ENCODE measurements at places on chromosomes 5 and 9.
A peak's percentile ranks its signal among the peaks of the same experiment; 100 is the strongest.

DNA sequence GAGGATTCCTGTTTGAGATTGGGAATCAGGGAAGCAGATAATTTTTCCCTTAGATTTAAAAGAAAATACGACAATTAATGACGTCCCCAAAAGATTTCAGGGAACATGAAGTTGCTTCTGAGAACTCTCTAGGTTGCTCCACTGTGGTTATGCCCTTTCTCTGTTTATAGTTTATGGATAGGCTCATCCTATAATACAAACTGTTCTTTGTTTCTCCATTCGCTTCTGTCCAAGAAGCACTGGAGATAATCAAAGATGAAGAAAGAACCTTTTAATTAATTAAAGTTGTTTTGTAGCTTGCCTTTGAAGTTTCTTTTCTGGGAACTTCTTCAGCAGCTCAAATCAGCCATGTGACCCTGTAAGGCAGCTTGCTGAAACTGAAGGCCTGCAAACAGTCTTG is 87.5 kb downstream of the CHSY3 start:
- no peak for DNase-seq

DNA sequence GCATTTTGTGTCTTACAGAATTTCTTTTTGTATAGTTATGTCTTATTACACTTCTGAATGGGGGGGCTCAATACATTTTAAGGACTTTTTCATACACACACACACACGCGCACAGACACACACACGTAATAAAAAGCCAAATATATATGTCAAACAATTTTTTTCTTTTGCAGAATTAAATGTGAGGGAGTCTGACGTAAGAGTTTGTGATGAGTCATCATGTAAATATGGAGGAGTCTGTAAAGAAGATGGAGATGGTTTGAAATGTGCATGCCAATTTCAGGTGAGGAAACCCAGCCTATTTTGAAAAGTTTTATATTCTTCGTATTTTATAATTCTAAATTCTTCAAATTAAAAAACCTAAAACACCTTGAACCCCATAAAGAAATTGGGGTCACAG is 25.6 kb downstream of the TMEFF1 start:
- DNase-seq = peak; percentile 56

DNA sequence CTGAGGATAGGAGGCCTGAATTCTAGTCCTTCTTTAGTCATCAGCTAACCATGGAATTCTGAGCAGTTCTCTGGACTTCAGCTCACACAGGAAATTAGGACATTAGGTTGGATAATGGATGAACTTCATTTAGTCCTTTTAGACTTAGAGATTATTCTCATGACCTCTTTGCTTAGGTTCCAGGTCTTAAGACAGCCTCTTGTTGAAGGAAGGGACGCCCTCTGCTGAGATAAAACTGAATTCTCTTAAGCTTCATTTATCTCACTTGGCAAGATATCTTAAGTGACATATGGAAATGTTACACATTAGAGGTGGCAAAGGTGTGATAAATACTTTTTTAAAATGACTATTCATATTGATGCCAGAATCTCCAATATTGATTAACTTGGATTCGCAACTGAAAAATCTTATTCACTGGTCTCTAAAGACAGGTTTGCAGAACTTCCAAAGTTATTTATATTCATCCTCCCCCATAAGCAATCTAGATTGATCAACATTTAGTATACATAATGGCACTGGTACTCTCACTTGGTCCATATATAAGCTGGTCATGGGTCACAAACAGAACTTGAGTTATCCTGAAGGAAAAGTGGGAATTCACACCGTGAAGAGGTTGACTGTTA is 16.9 kb upstream of the ZNF366 start:
- DNase-seq = peak; percentile 58

GRCh38 chr5:54807421-54807820 is 178.0 kb downstream of the ESM1 start:
- DNase-seq = peak; percentile 90

DNA sequence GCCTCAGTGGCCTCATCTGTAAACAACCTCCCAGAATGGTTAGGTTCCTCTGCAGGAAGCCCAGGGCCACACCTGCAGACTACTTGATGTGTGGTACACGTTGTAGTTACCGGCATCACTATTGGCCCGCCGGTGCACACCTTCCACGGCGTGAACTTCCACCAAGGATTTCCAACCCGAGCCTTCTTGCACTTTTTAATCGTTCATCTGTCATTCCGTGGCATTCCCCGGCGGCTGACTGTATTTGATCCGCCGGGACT is 5.3 kb upstream of the TRIM41 start:
- no peak for DNase-seq

GRCh38 chr9:19411316-19411715 is 2.5 kb downstream of the ACER2 start:
- peak; percentile 40 for DNase-seq

GRCh38 chr5:168227973-168228615 is 63.4 kb upstream of the WWC1 start:
- DNase-seq = peak; percentile 22
